ENCODE measurements at places on chromosomes 7 and 10. TPM values are rescaled to one million over a fixed set of nuclear protein-coding genes. Genes with fewer than 3 reads are reported as not detected.
A peak's percentile ranks its signal among the peaks of the same experiment; 100 is the strongest.

GRCh38 chr10:62038609-62039190 lies 137.2 kb downstream of the ARID5B start:
- H3K27me3 ChIP-seq: peaks cover 43% of the 10 kb centered on the region
- H3K4me1 ChIP-seq: peaks cover 47% of the 10 kb centered on the region
- DNase-seq: peak; percentile 60
- H3K27ac ChIP-seq: no peak overlapping the region
- H3K36me3 ChIP-seq: no peaks in the 10 kb centered on the region

GRCh38 chr7:158422887-158423560 lies 164.6 kb downstream of the PTPRN2 start:
- peaks cover 12% of the 10 kb centered on the region for H3K36me3 ChIP-seq
- no peak overlapping the region for H3K4me3 ChIP-seq
- H3K27ac ChIP-seq: no peak overlapping the region
- DNase-seq: no peak
- no peaks in the 10 kb centered on the region for H3K4me1 ChIP-seq
- no peaks in the 10 kb centered on the region for H3K27me3 ChIP-seq

DNA sequence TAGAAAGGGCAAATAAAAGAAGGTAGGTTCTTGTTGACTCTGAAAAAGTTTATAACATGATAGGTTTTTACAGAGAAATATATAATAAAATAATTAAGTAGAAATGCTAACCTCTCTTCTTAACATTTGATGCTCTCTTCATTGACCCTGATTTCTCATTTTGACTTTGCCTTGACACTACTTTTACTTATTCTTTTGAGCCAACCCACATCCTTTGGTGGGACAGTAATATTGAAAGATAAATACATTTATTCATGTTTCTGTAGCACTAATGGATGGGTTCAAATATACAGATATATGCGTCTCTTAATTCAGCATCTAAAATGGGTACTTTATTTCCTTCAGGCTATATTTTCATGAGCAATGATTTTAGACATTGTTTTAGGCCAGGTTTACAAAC lies 34.4 kb downstream of the DDC start:
- DNase-seq: no peak
- no peak overlapping the region for H3K27ac ChIP-seq
- H3K27me3 ChIP-seq: no peaks in the 10 kb centered on the region
- H3K36me3 ChIP-seq: no peaks in the 10 kb centered on the region
- peaks cover 28% of the 10 kb centered on the region for H3K4me1 ChIP-seq
- no peak overlapping the region for H3K4me3 ChIP-seq

Gene AKR1C3
- total RNA-seq: 9.0 TPM

Gene KCNIP2
- total RNA-seq: 5.2 TPM

All from WTC11 (cell line).